C1 segment of cervical spinal cord (tissue), 14 donors: ENCODE measurements at places on chromosomes 2 and 18.

GRCh38 chr2:45974056-45974455 is 322.6 kb downstream of the PRKCE start:
- DNase-seq, result no peak

DNA sequence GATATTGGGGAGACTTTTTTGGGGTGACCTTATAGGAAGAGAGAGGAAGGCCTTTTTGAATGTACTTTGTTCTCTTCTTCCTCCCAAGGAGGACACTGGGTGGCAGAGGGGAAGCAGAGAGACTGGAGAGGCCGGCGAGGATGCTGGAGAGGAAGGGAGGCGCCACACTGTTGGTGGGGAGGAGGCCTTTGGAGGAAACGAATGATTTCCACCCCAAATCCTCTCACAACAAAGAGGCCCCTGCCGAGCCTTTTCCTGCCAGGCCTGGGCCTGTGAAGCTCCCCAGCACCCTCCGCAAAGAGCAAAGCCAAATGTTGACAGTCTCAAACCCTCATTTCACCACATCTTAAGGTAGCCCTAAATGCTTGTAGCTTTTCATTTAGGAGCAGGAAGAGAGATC is 59.0 kb upstream of the UPP2 start:
- DNase-seq, result no peak

- no peak for DNase-seq
Measured at GRCh38 chr2:40043191-40043590, 264.1 kb upstream of the THUMPD2 start.

GRCh38 chr2:195214072-195214471 is 443.0 kb upstream of the SLC39A10 start:
- DNase-seq, result no peak

DNA sequence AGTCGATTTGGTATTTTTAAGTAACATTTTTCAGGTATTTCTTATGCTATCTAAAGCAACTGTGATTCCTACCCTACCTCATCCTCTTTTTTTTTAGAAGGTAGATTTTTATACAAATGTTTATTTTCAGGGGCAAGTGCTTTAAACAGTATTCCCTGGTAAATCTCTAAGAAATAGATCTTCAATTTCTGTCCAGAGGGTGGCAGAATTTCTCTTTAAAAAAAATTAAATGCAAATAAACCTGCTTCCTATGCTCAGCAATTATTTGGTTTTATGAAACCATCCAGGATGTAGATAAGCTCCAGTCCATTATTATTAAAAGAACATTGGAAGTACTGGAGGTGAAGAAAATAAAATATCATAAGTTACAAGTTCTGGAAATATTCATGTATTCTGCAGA is 191.9 kb downstream of the MYO3B start:
- no peak for DNase-seq

- no peak for DNase-seq
Measured at GRCh38 chr2:221518935-221519625, 53.0 kb downstream of the EPHA4 start.

- no peak for DNase-seq
Measured at GRCh38 chr2:53130441-53130943, 637.1 kb upstream of the CHAC2 start.

DNA sequence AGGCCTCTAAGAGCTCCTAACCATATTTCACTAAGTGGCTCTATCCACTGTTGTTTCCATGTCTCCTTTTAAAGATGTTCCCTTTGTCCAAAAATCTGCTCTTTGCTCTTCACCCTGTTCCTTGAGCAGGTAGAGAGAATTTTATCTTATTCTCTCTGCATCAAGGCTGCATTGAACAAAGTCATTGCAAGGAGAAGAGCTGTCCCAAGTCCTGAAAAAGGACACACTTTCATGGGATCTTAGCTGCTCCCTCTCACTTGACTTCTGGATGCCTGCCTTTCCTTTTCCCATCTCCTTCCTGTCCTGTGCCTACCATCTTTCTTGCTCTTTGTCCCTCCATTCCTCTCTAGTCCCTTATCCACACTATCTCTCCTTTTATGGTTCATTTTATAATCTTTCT is 235.2 kb upstream of the THSD7B start:
- no peak for DNase-seq

DNA sequence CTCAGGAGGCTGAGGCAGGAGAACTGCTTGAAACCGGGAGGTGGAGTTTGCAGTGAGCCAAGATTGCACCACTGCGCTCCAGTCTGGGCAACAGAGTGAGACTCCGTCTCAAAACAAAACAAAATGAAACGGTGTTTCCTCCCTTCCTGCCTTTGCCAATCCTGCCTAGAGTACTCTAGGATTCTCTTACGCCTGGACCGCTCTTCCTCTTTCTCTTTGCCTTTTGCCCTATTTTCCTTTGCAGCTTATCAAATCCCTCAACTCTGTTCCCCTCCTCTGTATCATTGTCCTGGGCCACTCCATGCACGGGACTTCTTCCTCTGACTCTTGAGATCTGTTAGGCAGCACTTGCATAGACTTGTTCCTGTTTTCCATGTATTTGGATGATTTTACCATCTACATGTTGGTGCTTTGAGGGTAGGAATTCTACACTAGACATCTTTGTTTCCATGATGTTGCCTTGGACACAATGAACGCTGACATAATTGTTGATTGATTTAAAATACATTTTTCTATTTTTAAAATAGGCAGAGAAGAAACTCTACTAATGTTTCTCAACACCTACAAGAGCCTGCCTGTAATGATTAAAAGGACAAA is 24.8 kb upstream of the ACYP2 start:
- no peak for DNase-seq

GRCh38 chr2:69411120-69411519 is 24.1 kb upstream of the GFPT1 start:
- no peak for DNase-seq

- no peak for DNase-seq
Measured at GRCh38 chr18:13260935-13261640, 42.5 kb downstream of the LDLRAD4 start.

GRCh38 chr2:236548179-236548921 is 21.3 kb upstream of the ACKR3 start:
- DNase-seq, result no peak

DNA sequence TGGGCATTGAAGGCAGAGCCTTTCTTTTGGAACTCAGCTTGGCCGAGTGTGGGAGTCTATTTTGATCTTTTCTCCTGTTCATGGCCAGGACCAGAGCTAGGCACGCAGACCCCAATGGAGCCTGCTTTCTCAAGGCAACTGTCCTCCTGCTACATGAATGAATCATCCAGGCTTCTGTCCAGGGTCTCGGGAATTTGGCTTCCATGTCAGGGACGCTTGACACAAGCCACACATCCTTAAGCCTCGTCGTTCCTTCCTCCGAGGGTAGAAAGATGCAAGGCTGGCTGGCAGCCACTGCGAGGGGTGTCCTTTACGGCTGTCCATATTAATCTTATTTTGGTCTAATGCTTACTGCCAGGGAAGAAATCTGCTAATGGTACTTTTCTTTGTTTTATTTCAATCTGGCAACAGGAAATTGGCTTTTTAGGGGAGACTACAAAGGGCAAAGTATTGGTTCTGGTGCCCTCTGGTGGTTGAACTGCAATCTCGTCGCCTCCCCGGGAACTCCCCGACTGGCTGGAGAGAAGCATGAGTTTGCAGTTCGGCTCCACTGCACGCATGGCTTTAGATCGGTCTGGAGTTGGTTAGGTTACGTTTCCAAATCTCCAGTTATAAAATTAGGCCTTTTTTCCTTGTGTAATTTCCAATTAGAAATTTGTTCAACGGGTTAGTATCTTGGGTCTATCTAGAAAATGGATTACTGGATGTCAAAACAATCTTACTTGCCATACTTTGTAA is 135.2 kb downstream of the ALPK2 start:
- DNase-seq, result peak; percentile 42

DNA sequence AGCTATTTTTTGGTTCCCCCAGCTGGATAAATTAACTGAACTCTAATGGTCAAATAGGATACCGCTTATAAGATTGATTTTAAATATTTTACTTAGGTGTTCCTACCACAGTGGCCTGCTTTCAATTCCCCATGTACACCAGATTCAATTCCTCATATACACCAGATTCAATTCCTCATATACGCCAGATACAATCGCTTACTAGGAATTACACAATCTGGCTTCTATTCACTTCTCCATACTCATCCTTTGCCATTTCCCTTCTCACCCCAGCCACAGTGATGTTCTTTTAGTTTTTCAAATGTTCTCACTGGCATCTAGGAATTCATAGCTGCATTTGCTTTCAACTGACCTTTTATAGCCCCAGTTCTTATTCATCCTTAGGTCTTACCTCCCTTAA is 66.5 kb downstream of the SLC40A1 start:
- DNase-seq, result no peak

DNA sequence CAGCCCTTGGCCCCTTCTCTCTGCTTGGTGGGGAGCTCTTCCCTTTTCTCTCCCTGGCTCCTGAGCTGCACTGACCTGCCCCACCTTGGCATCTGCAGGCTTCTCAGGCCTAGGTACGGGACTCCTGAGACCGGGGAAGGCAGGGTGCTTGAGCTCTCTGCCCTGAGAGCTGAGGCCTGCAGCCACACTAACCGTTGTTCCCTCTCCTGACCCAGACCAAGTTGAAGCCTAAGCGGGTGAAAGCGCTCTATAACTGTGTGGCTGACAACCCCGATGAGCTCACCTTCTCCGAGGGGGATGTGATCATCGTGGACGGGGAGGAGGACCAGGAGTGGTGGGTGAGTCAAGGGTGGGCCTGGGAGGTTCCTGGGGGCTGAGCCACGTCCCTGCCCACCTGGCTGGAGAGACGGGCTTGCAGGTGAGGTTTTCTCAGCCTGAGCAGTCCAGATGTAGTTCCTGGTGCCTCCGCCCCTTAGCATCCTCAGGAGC is 22.2 kb downstream of the ITGB1BP1 start:
- DNase-seq, result no peak
